NCI-H1092 (cell line): ENCODE measurements at places on chromosomes 12 and 14.

DNA sequence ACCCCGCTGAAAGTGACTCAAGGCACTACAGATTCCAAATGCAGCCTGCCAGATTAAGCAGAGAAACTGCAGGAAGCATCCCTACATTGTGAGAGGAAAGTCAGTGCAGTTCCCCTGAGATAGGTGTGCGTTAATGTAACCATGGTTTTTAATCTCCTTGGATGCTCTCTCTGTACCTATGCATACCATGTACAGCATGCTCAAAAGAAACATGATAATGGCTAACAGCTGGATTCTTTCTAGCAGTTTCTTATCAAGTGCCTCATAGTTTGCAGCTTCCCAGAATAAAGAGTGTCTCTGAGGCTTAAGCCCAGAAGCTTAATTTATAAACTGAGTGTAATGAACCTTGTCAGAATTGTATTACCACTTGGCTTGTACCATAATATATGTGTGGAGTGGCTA, 17.1 kb upstream of the MDM1 start:
- DNase-seq = no peak

GRCh38 chr12:10634427-10634826, 21.0 kb upstream of the MAGOHB start:
- no peak for DNase-seq

DNA sequence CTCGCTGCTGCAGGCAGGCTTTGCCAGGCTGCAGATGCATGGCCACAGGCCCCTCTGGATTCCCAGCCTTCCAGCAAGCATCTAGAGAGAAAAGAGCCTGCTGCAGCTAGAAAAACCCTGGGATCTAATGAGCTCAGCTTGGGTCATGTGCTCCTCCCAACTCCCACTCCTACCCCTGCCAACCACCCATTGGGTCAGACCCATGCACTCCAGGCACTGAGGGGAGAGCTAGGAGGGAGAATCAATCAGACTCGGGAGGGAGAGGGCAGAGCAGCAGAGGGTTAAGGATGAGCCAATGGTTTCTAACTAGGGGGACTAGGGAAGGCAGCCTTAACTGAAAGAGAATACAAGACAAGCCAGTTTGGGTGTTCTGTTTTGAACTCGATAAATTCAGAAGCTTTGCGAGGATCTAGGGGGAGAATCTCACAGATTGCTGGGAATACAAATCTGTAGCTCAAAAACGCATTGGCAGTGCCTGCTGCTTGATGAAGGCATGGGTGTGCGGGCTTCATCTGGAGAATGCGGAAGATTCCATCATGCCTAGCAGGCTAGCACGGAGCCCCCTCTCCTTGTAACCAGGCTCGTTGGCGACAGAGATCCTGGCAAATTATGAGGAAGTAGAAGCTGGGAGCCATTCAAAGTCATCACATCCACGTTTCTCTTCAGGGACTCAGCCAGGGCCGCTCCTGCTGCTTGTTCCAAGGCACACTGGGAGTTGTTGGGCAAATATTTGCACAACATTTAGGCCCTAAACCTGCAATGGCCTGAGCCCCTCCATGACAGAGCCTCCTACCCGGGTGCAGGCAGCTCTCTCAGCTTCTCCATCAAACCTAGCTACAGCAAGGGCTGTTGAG, 56.4 kb downstream of the VCPKMT start:
- DNase-seq = peak; percentile 24

- DNase-seq = no peak
Observed at GRCh38 chr14:24379907-24380730, 12.1 kb downstream of the NFATC4 start.

GRCh38 chr12:118574288-118574687, 197.9 kb downstream of the SUDS3 start:
- DNase-seq = no peak

GRCh38 chr14:67942080-67942710, 122.6 kb downstream of the RAD51B start:
- no peak for DNase-seq

- no peak for DNase-seq
Observed at GRCh38 chr12:26460361-26460760, 265.0 kb downstream of the SSPN start.

DNA sequence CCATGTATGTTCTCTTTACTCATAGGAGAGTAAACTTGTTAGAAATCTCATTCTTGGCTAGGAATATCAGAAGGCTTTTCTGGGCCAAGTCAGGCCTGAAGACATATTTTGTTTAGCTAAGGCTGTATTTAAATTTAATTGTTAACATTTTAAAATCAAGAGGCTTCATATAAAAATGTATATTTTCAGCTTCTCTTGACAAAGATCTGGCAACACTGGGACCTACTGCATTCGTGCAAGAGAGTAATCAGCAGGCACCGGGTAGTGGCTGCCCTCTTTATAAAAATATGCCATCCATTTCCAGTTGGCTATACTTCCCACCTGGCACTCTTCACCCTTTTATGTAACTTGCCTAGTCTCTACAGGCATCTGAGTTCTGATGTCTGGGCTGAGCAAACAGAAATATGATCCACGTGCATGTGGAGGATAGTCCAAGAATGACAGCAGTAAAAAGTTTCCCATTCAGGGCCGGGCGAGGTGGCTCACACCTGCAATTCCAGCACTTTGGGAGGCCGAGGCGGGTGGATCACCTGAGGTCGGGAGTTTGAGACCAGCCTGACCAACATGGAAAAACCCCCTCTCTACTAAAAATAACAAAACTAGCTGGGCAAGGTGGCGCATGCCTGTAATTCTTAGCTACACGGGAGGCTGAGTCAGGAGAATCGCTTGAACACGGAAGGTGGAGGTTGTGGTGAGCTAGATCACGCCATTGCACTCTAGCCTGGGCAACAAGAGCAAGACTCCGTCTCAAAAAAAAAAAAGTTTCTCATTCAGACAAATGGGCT, 2.0 kb upstream of the SOS2 start:
- DNase-seq = no peak

GRCh38 chr12:534216-534615, 74.5 kb downstream of the B4GALNT3 start:
- DNase-seq = no peak

GRCh38 chr12:26369588-26369987, 174.2 kb downstream of the SSPN start:
- DNase-seq = no peak
